ENCODE measurements at places on chromosomes 7 and 10.

- DNase-seq: no peak
Measured at GRCh38 chr10:5268743-5269142, 72.1 kb downstream of the AKR1C4 start.

DNA sequence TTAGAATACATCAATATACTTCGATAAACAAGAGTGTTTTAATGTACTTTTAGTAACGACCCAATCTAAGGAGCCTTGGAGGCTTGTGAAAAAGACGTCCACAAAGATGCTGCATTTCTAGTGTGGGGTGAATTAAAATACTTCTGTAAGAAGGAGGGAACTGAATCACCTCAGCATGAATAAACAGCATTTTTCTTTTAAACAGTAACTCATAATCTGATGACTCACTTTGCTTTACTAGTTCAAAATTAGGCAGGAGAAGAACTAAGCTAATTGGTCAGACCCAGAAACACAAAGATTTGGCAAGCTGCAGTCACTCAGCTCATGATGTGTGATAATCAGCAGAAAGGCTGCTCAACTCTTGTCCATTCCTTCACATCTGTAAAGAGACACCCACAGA is 24.2 kb downstream of the NCOA4 start:
- DNase-seq: no peak

- no peak for DNase-seq
Measured at GRCh38 chr10:6400821-6401465, 179.1 kb downstream of the PRKCQ start.

DNA sequence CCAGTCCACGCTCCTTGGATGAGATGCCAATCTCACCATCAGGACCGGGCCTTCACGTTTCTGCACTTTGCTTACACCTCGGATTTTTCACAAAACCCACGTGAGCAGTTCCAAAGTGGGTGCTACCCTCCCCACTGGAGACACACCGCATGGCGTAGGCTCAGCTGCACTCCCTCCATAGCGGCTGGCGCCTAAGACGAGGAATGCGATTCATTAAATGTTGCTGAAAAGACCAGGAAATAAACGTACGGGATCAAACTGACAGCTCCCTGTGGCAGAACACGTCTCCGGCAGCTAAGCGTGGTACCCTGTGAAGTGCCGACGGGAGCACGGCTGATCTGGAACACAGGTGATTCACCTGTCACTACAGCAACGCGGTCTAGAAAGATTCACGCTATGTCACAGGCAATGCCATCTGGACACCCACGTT is 209.0 kb downstream of the DIP2C start:
- DNase-seq: no peak

- no peak for DNase-seq
Measured at GRCh38 chr7:7077945-7078344, 104.4 kb upstream of the C1GALT1 start.

GRCh38 chr7:54550471-54550870 is 8.3 kb downstream of the VSTM2A start:
- no peak for DNase-seq

DNA sequence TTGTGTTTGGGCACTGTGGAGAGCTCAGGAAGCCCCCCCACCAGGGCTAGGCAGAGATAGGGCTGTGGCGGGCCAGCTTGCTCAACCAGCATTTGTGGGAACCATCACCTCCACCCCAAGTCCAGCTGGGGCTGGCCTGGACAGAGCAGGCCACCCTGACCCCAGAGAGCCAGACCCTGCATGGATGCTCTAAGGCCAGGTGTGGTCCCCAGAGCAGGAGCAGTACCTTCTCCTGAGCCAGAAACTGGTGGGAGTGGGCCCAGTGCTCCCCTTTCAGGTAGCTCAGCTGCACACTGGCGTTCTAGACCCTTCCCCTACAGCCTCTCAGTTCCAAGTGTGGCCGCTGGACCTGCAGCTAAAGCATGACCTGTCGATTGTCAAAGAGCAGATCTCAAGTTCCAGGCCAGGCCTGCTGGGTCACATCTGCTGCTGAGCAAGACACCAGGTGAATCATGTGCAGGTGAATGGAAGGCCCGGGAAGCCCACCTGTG is 57.2 kb downstream of the RASGEF1A start:
- DNase-seq: no peak

GRCh38 chr7:98137134-98137825 is 30.6 kb downstream of the LMTK2 start:
- no peak for DNase-seq

All from activated T-cell treated with anti-CD3 and anti-CD28 coated beads for 48 hours (primary cell).